ENCODE measurements at places on chromosomes 12 and 14.

GRCh38 chr12:127145241-127145928 is 1121.6 kb upstream of the TMEM132C start:
- DNase-seq = no peak

- no peak for DNase-seq
These were observed 3.1 kb downstream of the HIF1A start for GRCh38 chr14:61698206-61698980.

DNA sequence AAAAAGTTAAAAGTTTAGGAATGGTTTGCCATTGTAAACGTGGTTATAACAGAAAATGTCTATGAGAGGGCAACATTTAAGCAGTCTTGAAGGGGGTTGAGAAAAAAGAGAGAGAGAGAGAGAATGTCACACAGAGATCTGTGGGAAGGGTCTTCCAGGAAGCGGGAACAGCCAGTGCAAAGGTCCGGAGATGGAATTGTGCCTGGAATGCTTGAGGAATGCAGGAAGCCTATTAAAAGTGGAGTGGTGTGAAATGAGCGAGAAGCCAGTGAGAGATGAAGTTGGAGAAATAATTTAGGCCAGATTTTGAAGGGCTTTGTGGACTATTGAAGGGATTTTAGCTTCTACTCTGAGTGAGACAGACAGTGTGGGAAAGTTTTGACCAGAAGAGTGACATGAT is 406.8 kb upstream of the TBX3 start:
- no peak for DNase-seq

DNA sequence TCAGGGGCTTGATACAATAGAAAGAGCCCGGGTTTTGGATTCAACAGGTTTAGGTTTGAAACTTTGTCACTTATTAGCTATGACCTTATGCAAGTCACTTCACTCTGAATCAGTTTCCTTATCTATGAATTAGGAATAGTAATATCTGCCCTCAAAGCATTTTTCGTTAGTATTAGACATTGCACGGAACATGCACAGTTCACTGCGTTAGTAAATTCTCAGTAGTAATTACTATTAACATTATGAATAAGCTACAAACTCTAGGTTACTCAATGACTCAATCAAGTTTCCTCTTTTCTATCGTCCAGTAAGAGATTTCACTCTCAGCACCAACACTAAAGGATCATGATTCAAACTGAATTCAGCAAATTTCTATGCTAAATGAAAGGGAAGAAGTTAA is 150.3 kb downstream of the CEP83 start:
- no peak for DNase-seq

DNA sequence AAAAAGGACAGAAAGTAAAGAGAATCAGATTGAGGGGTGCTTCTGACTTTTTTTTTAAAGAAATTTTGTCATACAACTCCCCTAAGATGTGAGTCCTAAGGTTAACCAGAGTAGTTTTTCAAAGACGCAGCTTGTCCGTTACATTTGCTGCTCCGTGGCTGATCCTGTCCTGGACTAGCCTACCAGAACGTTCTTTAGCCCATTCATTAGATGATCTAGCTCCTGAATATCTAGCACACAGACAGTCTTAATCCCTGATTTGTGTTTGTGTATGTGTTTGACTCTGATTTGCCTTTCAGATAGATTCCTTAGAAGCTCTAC is 60.3 kb downstream of the SAMD4A start:
- no peak for DNase-seq

Measured in dermis blood vessel endothelial cell (primary cell).